ENCODE measurements at places on chromosomes 2 and 18.

DNA sequence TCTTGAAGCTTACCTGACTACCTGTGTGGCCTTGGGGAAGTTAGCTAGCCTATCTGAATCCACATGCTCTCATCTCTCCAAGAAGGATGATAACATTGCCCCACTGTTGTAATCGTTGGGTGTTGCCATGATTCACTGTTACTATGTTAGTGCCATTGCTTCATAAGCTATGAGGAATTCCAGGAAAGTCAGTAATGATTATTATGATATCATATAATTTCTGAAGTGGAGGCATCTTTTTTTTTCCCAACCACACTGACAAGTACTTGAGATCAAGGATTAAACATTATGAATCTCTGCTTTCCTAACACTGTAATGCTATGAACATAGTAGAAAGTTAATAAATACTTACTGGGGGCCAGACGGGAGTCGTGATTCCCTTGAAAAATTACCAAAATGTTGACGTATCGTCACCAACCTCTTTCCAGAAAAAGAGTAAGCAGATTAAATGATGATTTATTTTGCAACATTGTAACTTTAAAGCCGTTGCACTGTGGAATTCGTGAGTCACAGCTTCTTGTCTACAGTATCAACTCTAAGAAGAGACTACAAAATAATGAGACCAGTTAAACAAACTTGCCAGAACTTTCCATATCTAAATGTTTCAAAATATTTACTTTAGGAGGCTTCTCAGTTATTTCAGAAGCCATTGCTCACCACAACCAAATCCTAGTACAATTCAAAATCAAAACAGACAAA is 459.9 kb downstream of the PIK3C3 start:
- H3K27me3 ChIP-seq, result no peaks in the 10 kb centered on the region
- no peaks in the 10 kb centered on the region for H3K4me1 ChIP-seq
- no peaks in the 10 kb centered on the region for H3K36me3 ChIP-seq

GRCh38 chr2:202278944-202279343 is 13.4 kb downstream of the NOP58 start:
- DNase-seq, result no peak
- peaks cover 19% of the 10 kb centered on the region for H3K4me1 ChIP-seq
- H3K36me3 ChIP-seq, result peaks cover 39% of the 10 kb centered on the region

DNA sequence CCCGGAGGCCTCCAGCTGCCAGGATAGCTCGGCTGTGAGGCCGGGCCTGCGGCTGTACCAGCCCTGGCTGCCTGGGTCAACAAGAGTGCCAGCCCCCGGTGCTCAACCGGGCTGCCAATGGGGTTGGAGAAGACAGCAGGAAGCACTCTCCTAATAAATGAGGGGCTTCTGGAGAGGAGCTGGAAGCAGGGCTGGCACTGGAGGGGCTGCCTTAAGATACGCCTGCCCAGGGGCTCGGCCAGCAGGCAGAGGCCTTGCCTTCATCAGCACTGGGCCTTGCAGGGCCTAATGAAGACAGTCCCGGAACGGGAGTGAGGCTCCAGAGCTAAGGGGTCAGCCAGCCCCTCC is 73.6 kb downstream of the TEX51 start:
- H3K36me3 ChIP-seq, result no peaks in the 10 kb centered on the region
- peaks cover 37% of the 10 kb centered on the region for H3K27me3 ChIP-seq
- H3K27ac ChIP-seq, result no peak overlapping the region
- H3K4me1 ChIP-seq, result no peaks in the 10 kb centered on the region

- peaks cover 3% of the 10 kb centered on the region for H3K27me3 ChIP-seq
- H3K36me3 ChIP-seq, result no peaks in the 10 kb centered on the region
- H3K4me1 ChIP-seq, result no peaks in the 10 kb centered on the region
- DNase-seq, result no peak
- no peak overlapping the region for H3K27ac ChIP-seq
Observed at GRCh38 chr18:36241831-36242230, 54.5 kb downstream of the MOCOS start.

DNA sequence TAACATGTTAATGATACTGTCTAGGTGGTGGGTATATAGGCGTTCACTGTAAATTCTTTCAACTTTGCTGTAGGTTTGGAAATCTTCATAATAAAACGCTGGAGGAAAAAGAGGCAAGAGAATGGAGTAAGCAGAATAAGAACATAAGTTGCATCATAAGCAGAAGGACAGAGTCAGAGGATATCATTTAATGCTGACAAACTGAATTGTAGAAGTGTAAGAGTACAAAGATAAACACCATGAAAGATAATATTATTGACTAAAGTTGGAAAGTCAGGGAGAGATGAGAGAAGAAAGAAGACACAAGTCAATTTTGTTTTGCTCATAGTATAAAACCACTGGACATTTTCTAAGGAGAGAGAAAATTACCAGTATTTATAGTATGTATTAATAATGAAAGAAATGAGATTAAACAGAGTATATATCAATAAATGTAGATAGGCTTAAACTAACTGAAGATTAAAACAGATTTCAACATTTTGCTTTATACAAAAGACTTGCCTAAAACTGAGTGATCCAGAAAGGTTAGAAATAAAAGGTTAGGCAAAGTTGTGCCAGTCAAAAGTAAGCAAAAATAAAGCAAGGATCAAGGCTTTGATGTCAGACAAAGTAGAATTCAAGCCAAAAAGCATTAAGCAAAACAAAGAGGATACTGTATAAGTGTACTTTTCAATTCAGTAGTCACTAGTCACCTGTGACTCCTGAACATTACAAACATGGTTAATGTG is 42.4 kb upstream of the VIT start:
- H3K27ac ChIP-seq, result no peak overlapping the region
- peaks cover 2% of the 10 kb centered on the region for H3K27me3 ChIP-seq
- DNase-seq, result no peak
- H3K36me3 ChIP-seq, result no peaks in the 10 kb centered on the region
- H3K4me1 ChIP-seq, result peaks cover 2% of the 10 kb centered on the region
